ENCODE measurements at places on chromosomes 4 and X.

GRCh38 chr4:184481544-184481943, 7.2 kb upstream of the IRF2 start:
- DNase-seq = no peak

DNA sequence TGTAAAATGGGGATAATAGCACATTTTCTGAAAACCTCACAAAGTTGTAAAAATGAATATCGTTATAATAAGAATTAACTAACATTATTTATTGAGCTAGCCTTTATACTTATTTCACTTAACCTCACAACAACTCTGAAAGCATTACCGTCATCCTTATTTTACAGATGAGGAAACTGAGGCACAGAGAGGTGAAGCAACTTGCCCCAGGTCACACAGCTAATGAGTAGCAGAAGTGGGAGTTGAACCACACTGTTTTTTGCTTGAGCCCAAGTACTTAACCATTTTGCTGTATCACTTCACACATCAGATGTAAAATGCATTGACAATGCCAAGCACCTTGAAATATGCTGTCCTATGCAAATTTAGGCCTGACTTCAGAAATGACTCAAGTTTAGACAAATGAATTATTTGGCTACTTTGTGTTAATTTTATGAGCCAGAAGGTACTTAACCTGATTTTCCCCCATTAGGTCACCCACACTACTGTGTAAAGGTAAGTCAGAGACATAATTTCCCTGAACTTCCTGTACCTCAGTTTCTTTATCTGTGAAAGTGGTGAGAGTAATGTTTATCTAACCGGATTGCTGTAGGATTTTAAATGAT, 23.1 kb downstream of the CD40LG start:
- no peak for DNase-seq

DNA sequence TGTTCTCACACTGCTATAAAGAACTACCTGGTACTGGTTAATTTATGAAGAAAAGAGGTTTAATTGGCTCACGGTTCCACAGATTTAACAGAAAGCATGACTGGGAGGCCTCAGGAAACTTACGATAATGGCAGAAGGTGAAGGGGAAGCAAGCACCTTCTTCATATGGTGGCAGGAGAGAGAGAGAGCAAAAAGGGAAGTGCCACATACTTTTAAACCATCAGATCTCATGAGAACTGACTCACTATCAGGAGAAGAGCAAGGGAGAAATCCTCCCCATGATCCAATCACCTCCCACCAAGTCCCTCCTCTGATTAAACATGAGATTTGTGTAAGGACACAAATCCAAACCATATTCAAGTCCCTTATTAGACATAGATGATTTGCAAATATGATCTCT, 12.3 kb upstream of the RAP2C start:
- DNase-seq = no peak

GRCh38 chrX:13892856-13893255, 76.0 kb upstream of the GPM6B start:
- DNase-seq = no peak

DNA sequence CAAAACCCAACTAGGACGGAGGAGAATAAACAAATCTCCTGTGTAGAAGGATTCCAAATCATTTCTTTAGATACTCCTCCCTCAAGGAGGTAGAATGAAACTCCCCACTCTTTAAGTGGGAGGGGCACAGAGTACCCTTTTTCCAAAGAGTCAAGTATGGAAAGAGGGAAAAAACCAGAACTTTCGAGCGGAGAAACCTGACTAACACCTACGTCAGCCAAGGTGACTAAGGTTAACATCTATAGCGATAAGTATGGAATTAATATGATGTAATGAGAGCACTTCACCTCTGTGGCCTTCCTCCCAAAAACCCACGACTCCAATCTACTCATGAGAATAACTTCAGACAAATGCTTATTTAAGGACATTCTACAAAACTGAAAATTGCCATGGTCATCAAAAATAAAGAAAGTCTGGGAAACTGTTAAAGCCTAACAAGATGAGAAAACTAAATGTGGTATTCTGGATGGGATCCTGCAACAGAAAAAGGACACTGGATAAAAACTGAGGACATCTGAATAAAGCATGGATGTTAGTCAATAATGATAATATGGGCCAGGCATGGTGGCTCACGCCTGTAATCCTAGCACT, 157.0 kb upstream of the MAP3K15 start:
- no peak for DNase-seq

GRCh38 chrX:128396601-128397000, 344.4 kb upstream of the ACTRT1 start:
- DNase-seq = no peak

- DNase-seq = no peak
Measured at GRCh38 chrX:71577682-71578081, 555 bp upstream of the GCNA start.

- DNase-seq = no peak
Measured at GRCh38 chr4:1407657-1408333, 1.6 kb upstream of the NKX1-1 start.

DNA sequence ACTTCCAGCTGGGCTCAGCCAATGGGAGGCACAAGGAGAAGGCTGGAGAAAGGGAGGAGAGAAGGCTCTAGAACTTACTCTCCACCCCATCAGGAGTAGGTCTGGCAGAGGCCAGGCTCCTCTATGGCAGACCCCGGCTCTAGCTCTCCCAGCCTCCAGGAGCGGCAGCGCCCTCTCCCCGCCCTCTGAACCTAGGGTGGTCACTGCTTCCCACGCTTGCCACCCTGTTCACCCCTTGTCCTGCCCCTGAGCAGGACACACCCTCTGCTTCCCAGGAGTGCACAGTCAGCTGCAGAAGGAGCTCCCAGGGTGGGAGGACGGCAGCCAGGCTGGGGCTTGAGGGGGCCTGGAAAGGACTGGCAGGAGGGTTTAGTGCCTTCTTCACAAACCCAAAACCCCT, 53.0 kb upstream of the CRMP1 start:
- DNase-seq = no peak

Measured in stimulated activated CD8-positive, alpha-beta memory T cell treated with anti-CD3 and anti-CD28 coated beads, Interleukin-7, amount 100 ng/mL, for 4 hours (primary cell).